HT-29 (cell line): ENCODE measurements at places on chromosomes 3 and 15.

GRCh38 chr15:69299943-69300588, 1.4 kb downstream of the PAQR5 start:
- peak; percentile 44 for DNase-seq

GRCh38 chr3:88147261-88147660, 2.5 kb upstream of the C3orf38 start:
- DNase-seq = no peak

- no peak for DNase-seq
These were observed 81.6 kb upstream of the ROBO2 start for GRCh38 chr3:76958274-76958673.

DNA sequence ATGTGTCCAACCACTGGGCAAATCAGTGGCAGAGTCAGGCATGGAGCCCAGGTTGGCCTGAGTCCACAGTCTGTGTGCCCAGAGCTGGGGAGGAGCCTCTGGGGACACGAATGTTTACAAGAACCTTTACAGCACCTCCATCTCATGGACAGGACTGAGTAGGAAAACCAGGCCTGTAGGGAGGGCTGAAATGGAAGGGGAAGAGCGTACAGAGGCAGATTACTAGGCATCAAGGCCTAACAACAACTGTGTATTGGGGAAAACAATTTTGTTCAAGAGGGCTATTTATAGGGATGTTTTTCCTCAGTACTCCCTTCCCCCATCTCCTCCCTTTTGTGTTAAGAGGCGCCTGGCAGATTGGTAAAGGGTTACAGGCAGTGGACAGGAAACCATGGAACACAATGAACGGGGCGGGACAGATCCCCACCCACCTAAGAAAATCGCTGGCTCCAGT, 15.1 kb upstream of the ARHGAP31 start:
- DNase-seq = peak; percentile 29

- DNase-seq = no peak
These were observed 299.8 kb upstream of the EPHA3 start for GRCh38 chr3:88807491-88808105.

- no peak for DNase-seq
These were observed 1.7 kb downstream of the NT5DC2 start for GRCh38 chr3:52531860-52532516.

DNA sequence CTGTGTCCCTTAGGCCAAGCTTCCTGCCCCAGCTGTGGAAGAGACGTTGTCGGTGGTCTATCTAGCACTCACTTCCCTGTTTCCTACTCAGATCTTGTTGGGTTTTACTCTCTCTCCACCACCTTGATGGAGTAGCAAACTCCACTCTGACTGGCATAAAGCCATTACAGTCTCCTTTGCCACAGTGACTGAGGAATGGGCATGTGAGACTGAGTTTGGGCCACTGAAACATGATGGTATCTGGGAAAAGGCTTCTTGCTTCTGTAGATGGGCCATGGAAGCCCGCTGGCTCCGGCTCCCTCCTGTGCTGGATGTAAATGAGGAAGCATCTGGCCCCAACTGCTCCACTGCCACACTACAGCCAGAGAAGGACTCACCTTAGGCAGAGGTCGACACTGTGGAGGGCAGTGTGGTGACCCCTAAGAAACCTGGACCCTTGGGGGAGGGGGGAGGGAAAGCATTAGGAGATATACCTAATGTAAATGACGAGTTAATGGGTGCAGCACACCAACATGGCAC, 9.4 kb upstream of the CAMK1 start:
- no peak for DNase-seq

GRCh38 chr15:69013726-69014406, 629 bp upstream of the NOX5 start:
- no peak for DNase-seq
